ENCODE measurements at places on chromosomes 2 and 18. TPM values are rescaled to one million over a fixed set of nuclear protein-coding genes. Genes with fewer than 3 reads are reported as not detected.

SCN9A gene
- 58.6 TPM for total RNA-seq

FAM228B gene
- total RNA-seq = 2.5 TPM

MBD2 gene
- 30.9 TPM for total RNA-seq

REG3A gene
- not detected for total RNA-seq

IGFBP2 gene
- 245 TPM for total RNA-seq

AKAIN1 gene
- not detected for total RNA-seq

ADAM23 gene
- total RNA-seq = 24.6 TPM

C2orf81 gene
- 1.2 TPM for total RNA-seq

PEX13 gene
- total RNA-seq = 43.3 TPM

Measured in NCI-H460 (cell line).